ENCODE measurements at places on chromosomes 7 and 10. TPM values are rescaled to one million over a fixed set of nuclear protein-coding genes. Genes with fewer than 3 reads are reported as not detected.
A peak's percentile ranks its signal among the peaks of the same experiment; 100 is the strongest.

- DNase-seq: peak; percentile 88
These were observed 16.3 kb upstream of the ZMIZ1 start for GRCh38 chr10:79052291-79053080.

DNA sequence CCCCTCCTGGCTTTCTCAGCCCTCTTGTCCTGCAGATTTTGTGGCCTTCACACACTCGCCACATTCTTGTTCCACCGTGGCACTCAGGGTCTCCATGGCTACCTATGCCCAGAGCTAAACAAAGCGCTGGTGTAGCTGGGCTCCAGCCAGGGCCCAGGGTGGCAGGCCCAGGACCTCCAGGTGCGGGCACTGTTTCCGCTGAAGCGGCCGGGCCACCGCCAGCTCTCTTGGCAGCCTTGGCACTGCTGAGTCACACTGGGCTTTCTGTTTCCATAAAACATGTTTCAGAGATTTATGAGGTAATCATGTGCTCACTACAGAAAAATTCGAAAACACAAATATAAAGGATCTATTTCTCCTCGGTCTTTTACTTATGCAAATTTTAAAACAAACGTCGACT, 51.3 kb downstream of the AOC1 start:
- no peak for DNase-seq

GRCh38 chr10:13787015-13787421, 200.3 kb downstream of the PRPF18 start:
- no peak for DNase-seq

GRCh38 chr10:110200503-110200902, 6.9 kb upstream of the MXI1 start:
- no peak for DNase-seq

DNA sequence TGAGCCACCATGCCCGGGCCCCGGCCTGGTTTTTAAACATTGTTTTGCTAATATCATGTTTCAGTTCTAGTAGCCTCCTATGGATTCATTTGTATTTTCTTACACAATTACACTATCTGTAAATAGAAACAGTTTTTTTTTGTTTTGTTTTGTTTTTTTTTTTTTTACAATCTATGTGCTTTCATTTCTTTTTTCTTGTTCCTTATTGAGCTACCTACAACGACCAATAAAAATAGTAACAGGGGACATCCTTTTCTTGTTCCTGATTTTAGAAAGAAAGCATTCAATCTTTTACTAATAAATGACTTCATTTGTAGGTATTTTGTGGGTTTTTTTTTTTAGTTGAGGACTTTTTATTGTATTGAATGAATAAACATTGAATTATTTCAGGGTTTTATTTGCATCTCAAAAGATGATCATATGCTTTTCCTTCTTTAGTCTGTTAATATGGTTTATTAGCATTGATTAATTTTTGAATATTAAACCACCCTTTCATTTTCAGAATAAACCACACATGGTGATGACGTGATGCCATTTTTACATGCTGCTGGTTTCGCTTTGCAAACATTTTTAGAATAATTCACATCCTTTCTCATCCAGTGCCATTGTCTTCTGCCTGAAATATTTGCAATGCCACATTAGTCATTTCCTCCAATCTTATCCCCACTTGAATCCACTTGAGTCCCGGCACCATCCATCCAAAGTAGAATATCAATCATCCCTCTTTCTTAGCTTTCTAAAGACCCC, 18.1 kb upstream of the AKR1E2 start:
- no peak for DNase-seq

DNA sequence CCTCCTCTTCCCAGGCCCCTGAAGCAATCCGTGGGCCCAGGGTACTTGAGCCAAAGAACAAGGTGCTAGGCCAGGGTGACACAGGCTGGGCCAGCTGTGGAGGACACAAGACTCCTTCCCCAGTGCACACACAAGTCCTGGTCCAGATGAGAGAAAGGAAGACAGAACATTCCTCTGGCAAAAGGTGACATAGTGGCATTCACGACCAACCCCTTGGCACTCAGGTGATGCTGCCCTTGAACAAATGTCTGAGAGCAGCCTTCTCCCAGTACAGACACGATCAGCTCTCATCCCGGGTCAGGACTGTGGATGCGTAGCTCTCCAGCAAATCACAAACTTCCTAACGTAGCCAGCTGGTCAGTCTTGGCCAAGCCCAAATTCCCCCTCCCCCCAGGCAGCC, 118.5 kb downstream of the OAT start:
- no peak for DNase-seq

- DNase-seq: no peak
These were observed 37.8 kb downstream of the RSU1 start for GRCh38 chr10:16779384-16779915.

The NPSR1 gene
- total RNA-seq: not detected

The GPR85 gene
- total RNA-seq: not detected

The MYOF gene
- 2.8 TPM for total RNA-seq

The SLC18A3 gene
- not detected for total RNA-seq

All from H7 (cell line).